Parietal lobe (tissue), 2 donors: ENCODE measurements at places on chromosomes 2 and 18. TPM values are rescaled to one million over a fixed set of nuclear protein-coding genes. Genes with fewer than 3 reads are reported as not detected.

Gene WNT10A
- not detected for total RNA-seq

Gene CCDC142
- 76.4 TPM for total RNA-seq

Gene PHLPP1
- total RNA-seq = 29.7 TPM

Gene KCNIP3
- 15.3 TPM for total RNA-seq

Gene WNT6
- total RNA-seq = not detected

Gene C1QL2
- 1.6 TPM for total RNA-seq

Gene TLX2
- total RNA-seq = not detected

Gene INHBB
- total RNA-seq = 7.2 TPM

Gene NAT8
- total RNA-seq = not detected

Gene IL1B
- 2.2 TPM for total RNA-seq

Gene NT5DC4
- not detected for total RNA-seq
